Hematopoietic multipotent progenitor cell treated with erythropoietin and hydrocortisone succinate and interleukin-3 and kit ligand, for 4 days (in vitro differentiated cells): ENCODE measurements at places on chromosomes 11 and 22.
A peak's percentile ranks its signal among the peaks of the same experiment; 100 is the strongest.

DNA sequence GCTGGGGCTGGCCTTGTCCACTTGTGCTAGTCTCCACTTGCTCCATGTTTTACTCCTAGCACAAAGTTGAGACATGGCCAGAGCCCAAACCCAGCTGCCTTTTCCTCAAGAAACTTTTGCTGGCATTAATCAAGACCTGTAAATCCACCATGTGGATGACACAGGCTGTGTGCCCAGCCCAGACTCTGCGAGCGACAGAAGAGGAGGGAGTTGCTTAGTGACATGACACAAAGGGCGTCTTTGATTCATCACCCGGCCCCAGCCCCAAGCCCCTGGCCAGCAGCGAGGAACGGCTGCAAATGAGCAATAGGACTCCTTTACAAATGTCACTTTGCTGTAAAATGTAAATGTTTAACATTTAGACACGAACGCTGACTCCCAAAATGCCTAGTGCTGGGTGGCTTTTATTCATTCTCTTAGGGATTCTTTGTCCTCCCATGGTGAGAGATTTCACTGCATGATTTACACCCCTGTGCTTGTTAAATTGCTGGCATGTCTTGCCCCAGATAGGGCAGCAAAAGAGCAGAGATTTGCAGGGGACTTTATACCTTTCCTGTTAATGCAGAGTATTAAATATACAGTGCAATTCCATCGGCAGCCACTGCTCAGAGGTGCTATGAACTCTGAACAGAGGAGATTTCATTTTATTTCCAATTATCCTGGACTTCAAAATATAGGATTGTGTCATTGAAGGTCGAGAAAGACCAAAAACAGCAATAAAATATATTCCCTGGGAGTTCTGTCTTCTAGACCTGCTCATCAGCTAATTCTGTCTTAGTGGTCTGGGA lies 263.6 kb upstream of the NCAM1 start:
- no peak for DNase-seq

DNA sequence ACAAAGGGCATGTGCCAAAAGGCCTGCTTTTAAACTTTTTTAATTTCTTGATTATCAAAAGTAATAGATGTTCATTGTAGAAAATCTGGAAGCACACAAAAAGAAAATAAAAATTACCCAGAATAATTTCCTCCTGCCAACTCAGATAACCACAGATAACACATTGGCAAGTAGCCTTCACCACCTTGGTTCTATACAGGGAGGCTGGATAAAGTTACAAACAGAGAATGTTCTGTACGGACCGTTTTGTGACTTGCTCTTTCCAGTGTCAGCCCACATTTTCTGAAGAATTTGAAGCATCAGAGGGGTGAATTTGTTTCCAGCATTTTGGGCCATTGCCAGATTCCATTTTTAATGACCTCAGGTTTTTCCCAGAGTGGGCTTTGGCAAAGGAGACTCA lies 23.5 kb downstream of the TUG1 start:
- no peak for DNase-seq

- DNase-seq: no peak
Measured at GRCh38 chr11:80929031-80929805, 1488.4 kb upstream of the TENM4 start.

DNA sequence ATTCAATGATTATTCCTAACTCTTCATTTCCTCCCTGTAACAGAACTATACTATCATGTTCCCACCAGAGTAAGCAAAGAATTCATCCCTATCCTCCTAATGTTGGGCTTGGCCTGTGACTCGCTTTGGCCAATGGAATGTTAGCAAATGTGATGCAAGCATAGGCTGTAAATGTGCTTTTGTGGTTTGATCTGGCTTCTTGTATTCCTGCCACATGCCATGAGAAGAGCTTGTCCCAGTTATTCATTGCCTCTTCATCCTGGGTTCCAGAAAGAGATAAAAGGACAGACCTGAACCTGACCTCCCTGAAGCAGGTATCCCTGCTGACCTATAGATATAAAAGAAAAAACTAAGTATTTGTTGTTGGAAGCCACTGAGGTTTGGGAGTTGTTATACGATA lies 51.0 kb downstream of the SYTL2 start:
- no peak for DNase-seq

GRCh38 chr11:270451-271318 lies 7.5 kb upstream of the NLRP6 start:
- DNase-seq: no peak

DNA sequence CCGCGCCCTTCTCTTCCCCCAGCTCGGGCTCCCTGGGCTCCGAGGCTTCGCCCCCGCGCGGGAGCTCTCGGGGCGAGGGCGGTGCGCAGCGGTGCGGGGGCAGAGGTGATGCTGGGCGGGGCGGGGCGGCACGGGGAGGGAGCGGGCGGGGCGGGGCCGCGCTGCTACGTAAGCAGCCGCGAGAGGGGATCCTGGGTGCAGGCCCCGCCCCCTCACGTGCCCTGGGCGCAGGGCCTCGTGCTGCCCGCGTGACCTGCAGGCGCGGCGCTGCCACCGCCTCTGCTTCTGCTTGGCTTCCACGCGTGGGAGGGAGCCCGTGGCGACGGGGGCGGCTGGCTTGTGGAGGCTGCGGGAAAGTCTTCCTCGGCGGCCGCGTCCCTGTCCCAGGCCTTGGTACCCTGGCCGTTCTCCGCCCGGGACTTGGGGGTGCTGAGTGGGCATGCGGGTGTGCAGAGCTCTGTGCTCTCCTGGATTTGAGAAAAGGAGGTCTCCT lies 132.6 kb upstream of the HSD17B12 start:
- peak; percentile 18 for DNase-seq

GRCh38 chr22:45930324-45930723 lies 46.6 kb downstream of the WNT7B start:
- no peak for DNase-seq

- peak; percentile 16 for DNase-seq
Measured at GRCh38 chr11:57001674-57002401, 13.1 kb downstream of the OR5AK2 start.

DNA sequence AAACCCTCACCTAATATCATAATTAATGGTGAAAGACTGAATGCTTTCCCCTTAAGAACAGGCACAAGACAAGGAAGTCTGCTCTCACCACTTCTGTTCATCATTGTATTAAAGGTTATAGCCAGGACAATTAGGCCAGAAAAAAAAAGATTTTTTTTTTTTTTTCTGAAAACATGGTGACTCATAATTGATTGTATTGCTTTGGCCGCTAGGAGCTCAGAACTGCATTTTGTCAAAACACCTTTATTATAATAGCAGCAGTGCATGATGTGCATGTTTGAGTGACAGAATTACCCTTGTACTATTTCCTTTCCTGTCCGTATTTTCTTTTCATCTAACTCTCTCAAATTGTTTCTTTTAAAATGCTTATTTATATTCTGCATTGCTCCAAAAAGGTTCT lies 98.1 kb downstream of the RNF169 start:
- DNase-seq: no peak

DNA sequence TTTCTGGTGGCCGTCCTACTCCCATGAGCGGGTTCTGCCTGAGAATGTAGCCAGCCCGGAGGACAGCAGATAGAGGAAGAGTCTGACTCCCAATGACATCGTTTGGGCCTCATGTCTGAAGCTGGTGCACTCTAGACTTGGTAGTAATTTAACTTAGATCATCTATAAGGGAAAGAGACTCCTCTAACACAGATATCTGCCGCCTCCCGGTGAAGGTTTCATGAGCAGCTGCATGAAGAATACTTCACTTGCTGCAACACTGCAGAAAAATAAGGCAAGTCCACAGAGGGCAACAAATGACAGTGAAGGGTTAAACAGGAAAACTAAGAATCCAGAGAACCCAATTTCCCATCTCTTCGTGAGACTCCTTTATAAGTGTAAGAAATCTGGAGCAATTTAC lies 5.9 kb upstream of the ARL2 start:
- no peak for DNase-seq

DNA sequence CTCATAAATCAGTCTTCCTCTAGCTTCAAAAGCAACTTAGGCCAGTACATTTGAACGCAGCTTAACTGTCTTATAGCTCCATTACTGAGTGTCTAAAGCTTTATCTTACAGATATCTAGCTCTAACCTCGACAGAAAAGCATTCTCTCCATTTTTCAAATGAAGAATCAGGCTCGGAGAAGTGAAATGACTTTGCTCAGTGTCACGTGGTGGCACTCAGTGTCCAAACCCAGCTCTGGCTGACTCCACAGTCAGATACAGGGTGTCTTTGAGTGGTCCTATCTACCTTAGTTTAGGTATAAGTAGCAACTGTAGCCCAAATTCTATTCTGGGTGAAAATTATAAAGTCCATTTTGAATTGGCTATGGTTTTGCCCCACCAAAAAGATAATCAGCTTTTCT lies 38.7 kb upstream of the CHST1 start:
- DNase-seq: no peak

DNA sequence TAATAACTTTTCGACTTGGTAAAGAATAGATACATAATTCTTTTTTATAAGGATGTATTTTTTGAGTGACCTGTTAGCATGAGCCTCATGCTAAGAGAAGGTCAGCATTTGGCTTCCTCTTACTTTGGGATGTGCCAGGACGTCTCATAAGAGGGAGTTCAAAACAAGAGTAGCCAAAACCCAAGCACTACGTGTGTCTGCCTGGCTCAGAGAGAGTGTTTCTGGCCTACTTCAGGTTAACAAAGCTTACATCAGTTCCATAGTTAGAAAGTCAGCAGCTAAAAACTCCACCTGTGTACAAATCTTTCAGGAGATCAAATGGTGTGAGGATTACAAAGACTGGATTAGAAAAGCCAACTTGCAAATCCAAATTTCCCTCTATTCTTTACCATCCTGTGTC lies 13.9 kb downstream of the SNX19 start:
- no peak for DNase-seq

GRCh38 chr11:74014880-74015279 lies 6.0 kb upstream of the UCP3 start:
- peak; percentile 32 for DNase-seq

DNA sequence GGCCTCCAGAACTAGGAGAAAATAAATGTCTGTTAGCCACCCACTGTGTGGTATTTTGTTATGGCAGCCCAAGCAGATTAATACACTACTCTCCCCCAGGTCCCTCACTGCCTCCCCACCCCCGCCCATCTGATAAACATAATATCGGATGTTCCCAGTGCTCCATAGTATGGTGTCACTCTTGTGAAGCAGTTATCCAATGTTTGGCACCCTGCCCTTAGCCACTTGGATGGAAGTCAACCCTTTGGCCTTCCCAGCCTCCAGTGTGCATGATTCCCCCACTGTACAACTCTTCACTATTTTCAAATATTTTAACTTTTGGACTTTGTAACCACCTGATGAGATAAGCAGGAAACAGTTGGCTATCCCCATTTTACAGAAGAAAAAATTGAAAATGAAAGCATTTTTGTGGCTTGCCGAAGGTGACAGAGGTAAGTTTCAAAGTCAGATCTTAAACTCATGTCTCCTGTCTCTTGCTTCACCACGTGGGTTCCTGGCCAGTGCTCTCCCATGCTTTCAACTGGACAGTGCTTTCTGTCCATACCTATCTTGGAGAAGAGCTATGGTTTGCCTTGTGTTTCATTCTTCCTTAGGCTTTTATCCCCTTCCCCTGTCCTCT lies 53.2 kb downstream of the ALX4 start:
- DNase-seq: no peak

- DNase-seq: no peak
Measured at GRCh38 chr22:46092011-46092410, 58.3 kb upstream of the PPARA start.

- no peak for DNase-seq
Measured at GRCh38 chr11:114297806-114298709, 1.9 kb downstream of the NNMT start.

- DNase-seq: peak; percentile 60
Measured at GRCh38 chr22:30372915-30373314, 14.3 kb downstream of the RNF215 start.

DNA sequence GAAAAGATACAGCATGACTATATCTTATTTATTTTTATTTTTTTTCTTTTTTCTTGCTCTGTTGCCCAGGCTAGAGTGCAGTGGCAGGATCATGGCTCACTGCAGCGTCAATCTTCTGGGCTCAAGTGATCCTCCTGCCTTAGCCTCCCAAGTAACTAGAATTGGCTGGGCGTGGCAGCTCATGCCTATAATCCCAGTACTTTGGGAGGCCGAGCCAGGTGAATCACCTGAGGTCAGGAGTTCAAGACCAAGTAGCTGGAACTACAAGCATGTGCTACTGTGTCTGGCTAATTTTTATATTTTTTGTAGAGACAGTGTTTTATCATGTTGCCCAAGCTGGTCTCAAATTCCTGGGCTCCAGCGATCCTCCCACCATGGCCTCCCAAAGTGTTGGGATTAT lies 28.3 kb upstream of the CCDC134 start:
- DNase-seq: no peak

DNA sequence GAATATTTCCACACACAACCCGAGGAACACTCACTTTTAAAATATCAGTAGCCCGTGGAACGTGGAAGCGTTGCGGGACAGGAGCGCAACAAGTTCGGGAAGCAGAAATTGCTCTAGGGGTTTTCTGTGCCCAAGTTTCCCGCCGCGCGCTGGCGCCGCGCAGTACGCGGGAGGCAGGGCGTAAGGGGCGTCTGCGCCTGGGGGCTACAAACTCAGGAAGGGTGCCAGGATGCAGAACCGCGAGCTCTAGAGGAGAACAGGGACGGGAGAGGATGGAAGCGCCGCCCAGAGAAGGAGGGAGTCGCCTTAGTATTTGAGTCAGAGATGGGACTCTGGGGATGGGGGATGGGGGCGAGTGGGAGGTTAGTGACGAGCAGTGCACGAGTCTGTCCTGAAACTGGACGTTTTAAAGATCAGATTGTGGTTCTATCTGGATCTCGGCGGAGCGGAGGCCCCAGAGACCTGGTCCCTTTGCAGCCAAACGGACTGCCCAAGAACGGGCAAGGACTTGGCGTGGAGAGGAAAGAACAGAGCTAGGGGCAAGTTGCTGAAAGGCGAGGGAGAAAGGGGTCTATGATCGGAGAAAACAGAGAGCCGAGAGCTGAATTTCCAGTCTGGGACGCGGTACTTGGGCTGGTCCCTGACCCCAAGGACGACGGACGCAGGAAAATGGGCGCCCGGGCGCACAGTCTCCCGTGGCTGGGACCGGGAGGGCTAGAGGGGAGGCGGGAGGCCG lies 4.7 kb downstream of the BSX start:
- DNase-seq: no peak

DNA sequence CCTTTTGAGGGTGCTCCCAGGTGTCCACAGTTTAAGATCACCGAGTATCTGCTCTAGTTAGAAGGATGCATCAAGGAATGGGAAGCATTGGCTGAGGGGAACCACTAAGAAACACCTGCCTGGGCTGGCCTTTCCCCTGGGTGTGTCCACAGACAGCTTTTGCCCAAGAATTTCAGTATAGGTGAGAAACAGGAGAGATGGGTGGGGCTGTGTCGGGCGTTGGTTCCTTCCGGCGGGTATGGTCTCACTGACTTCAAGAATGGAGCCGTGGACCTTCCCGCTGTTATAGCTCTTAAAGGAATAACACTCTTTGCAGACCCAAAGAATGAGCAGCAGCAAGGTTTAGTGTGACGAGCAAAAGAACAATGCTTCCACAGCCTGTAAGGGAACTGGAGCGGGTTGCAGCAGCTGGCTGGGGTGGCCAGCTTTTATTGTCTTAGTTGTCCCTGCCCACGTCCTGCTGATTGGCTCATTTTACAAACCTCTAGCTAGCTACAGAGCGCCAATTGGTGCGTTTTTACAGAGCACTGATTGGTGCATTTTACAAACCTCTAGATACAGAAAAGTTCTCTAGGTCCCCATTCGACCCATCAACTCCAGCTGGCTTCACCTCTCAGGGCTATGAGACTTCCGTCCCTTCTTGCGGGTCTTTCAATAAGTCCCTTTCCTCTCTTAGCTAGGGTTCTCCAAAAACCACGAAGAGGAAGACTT lies 2.4 kb downstream of the FADS1 start:
- peak; percentile 81 for DNase-seq

- DNase-seq: peak; percentile 44
Measured at GRCh38 chr11:44351898-44352498, 42.1 kb upstream of the ALX4 start.
